Ascending aorta (tissue), 2 donors: ENCODE measurements at places on chromosomes 1 and 21. TPM values are rescaled to one million over a fixed set of nuclear protein-coding genes. Genes with fewer than 3 reads are reported as not detected.

Gene C8A
- total RNA-seq, result 0.21 TPM

Gene ZNF593OS
- total RNA-seq, result not detected

Gene SFN
- total RNA-seq, result 17.8 TPM

Gene MSH4
- total RNA-seq, result not detected

Gene MEX3A
- 1.3 TPM for total RNA-seq

GRCh38 chr1:99851850-99852454 lies 1.8 kb downstream of the AGL start:
- peaks cover 4% of the 10 kb centered on the region for H3K4me1 ChIP-seq
- no peaks in the 10 kb centered on the region for H3K36me3 ChIP-seq
- no peaks in the 10 kb centered on the region for H3K27me3 ChIP-seq
- no peak overlapping the region for H3K27ac ChIP-seq
- peak overlapping the region; percentile 84 for H3K4me3 ChIP-seq
- no peak for DNase-seq

DNA sequence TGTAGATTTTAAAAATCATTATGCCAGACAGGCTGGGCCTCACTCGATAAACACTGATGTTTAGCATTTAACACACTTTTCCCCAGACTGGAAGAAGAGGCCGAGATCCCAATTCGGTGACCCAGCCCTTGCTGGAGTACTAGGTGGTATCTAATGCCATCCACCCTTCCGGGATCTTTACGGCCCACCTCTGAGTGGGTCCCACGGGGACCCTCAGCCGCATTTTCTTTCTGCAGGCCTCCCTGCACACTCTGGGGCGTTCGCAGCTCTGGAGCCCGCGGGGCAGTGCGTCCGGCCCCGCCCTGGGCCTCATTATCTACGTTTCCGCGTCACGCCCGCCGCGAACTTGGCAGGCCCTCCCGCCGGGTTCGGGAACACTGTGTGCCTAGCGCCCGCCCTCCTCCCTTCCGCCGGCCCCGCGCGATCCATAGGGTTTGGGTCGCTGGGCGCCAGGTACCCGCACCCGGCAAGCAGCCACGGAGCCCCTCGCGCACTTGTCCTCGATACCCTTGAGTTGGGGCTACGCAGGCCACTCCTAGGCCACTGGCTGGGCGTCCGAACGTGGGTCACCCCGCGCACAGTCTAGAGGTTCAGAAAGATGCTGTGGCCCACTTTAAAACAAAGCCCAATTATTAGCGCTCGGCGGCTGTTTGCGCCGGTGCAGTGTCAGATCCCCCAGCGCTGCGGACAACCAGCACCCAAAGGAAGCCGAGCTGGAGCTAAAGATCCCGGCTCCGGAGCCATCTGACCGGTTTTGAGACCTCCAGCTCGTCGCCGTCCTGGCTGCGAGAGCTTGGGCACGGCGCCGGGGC lies 950 bp upstream of the EVA1C start:
- H3K36me3 ChIP-seq, result no peaks in the 10 kb centered on the region
- peak; percentile 75 for DNase-seq
- no peaks in the 10 kb centered on the region for H3K27me3 ChIP-seq

GRCh38 chr1:198326232-198326631 lies 169.4 kb downstream of the NEK7 start:
- H3K4me1 ChIP-seq, result no peaks in the 10 kb centered on the region
- no peaks in the 10 kb centered on the region for H3K27me3 ChIP-seq
- H3K4me3 ChIP-seq, result no peak overlapping the region
- no peak overlapping the region for H3K27ac ChIP-seq

GRCh38 chr1:84489766-84490165 lies 10.7 kb downstream of the RPF1 start:
- no peaks in the 10 kb centered on the region for H3K4me1 ChIP-seq
- no peak for DNase-seq
- no peak overlapping the region for H3K27ac ChIP-seq
- peaks cover 28% of the 10 kb centered on the region for H3K36me3 ChIP-seq

GRCh38 chr1:169545472-169545871 lies 40.8 kb downstream of the F5 start:
- H3K4me1 ChIP-seq, result no peaks in the 10 kb centered on the region
- H3K36me3 ChIP-seq, result no peaks in the 10 kb centered on the region
- H3K4me3 ChIP-seq, result no peak overlapping the region
- no peaks in the 10 kb centered on the region for H3K27me3 ChIP-seq

DNA sequence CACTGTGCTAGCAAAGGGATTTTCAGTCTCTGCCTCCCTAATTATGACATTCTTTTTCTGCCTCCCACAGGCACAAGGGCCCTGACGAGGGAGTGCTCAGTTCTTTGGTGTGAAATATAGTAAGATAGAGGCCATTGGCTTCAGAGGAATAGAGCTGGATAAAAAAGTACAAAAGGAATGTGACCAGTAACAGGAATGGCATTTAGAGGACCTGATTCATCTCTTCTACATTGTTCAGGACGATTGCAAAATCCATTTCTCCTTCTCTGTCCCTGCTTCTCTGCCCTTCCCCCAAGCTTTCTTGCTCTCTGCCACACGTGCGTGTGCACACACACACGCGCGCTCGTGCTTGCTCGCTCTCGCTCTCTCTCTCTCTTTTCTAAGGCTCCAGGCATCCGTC lies 668.2 kb downstream of the KIF26B start:
- H3K4me1 ChIP-seq, result no peaks in the 10 kb centered on the region
- no peaks in the 10 kb centered on the region for H3K27me3 ChIP-seq
- H3K4me3 ChIP-seq, result no peak overlapping the region
- no peak for DNase-seq
- no peak overlapping the region for H3K27ac ChIP-seq

GRCh38 chr1:61052395-61053225 lies 29.8 kb upstream of the NFIA start:
- H3K36me3 ChIP-seq, result no peaks in the 10 kb centered on the region
- no peak for DNase-seq
- H3K27ac ChIP-seq, result peak overlapping the region; percentile 98
- H3K27me3 ChIP-seq, result no peaks in the 10 kb centered on the region
- H3K4me1 ChIP-seq, result peaks cover 6% of the 10 kb centered on the region

Gene WNT9A
- total RNA-seq, result 0.96 TPM

DNA sequence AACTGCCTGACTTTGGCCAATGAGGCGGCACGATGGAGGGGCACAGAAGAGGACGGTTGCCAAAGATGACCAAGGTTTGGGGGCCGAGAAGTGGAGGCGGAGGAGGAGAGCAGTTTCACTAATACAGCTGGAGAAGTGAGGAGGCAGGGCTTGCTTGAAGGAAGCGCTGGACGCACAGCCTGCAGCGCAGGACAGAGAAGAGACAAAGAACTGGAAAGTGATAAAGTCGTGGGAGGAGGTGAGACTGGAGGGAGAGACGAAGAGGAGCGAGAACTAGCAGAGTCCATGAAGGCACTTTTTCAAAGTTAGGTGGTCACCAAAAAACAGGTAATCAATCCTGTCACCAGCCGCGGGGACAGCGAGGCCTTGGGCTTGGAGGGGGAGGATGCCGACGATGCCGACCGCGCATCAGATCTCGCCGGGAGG lies 771 bp downstream of the PACC1 start:
- DNase-seq, result no peak
- H3K4me3 ChIP-seq, result peak overlapping the region; percentile 70
- no peak overlapping the region for H3K27ac ChIP-seq
- H3K36me3 ChIP-seq, result peaks cover 19% of the 10 kb centered on the region
- peaks cover 7% of the 10 kb centered on the region for H3K4me1 ChIP-seq
